ENCODE measurements at places on chromosomes 11 and 22. TPM values are rescaled to one million over a fixed set of nuclear protein-coding genes. Genes with fewer than 3 reads are reported as not detected.
A peak's percentile ranks its signal among the peaks of the same experiment; 100 is the strongest.

SUSD2 gene
- total RNA-seq: 11.2 TPM

MMP1 gene
- not detected for total RNA-seq

CYP2R1 gene
- total RNA-seq: 23.1 TPM

GPR83 gene
- not detected for total RNA-seq

KRTAP5-2 gene
- not detected for total RNA-seq

NPAS4 gene
- total RNA-seq: 7.0 TPM

B4GALNT4 gene
- total RNA-seq: 0.58 TPM

KLHL35 gene
- total RNA-seq: 1.3 TPM

POU2F3 gene
- total RNA-seq: not detected

GRCh38 chr11:44813401-44813800, 86.6 kb downstream of the TSPAN18 start:
- DNase-seq: no peak

DNA sequence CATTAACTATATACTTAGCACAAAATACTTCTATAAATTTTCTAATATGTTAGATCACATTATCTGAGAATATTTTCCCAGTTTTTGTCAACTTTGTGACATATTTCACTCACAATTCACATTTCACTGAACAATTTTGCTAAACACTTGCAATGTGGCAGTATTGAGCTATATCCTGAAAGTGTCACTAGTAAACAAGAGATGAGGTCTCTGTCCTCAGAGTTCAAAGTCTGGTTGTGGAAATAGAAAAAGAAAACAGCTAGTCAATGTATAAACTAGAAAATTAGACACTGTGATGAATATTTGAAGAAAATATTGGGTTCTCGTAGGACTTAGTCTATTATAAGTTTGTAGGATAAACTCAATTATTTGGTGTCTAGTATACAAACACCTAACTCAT, 87.4 kb upstream of the CHORDC1 start:
- no peak for DNase-seq

DNA sequence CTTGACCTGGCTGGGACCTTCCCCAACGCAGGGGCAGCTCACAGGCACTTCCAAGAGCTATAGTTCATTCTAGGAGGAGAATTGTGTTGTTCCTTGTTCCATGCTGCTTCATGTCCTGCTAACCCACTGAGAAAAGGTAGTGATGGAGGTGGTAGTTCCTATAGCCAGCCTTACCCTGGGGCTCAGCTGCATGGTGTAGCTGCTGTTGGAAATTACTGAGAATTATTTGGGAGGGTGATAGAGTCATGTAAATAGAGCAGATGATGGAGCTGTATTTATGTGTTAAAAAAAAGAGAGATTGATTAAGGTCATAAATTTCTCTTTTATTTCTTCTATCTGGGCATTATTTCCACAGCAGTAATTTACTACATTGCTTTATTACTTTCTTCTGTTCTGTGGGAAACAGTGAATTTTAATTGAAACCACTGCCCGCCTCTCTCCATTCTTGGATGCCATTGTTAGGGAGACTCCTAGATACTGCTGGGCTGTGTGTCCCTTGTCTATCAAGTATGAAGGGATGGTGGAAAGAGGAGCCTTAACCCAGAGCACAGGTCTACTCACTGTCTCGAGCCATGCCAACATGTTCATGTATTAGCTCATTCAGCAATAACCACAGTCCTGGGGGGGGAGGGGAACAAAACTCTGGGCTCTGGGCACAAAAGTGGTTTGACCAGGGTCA, 309.2 kb downstream of the FAT3 start:
- DNase-seq: no peak

DNA sequence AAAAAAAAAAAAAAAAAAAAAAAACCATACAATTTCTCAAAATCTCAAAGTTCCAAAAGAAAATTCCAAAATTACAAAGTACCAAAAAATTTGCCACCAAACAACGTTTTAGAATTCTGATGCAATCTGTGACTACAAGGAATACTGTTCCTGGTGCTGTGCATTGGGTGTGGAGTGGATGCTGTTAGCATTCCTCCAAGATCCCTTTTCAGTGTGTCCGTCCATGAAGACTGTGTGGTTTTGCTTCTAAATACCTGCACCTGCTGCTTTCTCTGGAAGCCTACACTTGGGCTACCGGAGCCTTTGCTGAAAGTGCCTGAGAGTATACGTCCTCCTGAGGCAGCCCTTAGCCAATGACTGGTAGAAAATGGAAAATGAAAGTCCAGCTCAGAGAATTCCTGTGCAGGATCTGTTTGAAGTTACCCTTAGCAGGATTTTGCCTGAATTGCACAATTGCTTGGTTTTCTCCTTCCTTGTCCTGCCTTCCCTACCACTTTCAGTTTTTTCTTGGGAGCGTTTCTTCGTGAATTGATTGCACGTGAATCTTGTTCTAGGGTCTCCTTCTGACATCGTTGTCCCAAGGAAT, 140.8 kb downstream of the TRPC6 start:
- DNase-seq: no peak

- DNase-seq: no peak
Measured at GRCh38 chr11:27616711-27617110, 83.5 kb downstream of the BDNF start.

DNA sequence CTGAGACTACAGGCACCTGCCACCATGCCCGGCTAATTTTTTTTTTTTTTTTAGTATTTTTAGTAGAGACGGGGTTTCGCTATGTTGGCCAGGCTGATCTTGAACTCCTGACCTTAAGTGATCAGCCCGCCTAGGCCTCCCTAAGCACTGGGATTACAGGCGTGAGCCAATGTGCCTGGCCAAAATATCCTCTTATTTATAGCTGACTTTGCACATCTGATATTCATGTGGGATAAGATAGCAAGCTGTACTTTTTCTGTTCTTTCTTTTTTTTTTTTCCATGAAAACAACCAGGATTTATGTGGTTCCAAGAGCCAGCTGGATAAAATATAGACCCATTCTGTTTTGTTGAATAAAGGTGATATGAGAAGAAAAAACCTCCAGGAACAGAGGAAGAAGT, 12.1 kb upstream of the XBP1 start:
- no peak for DNase-seq

DNA sequence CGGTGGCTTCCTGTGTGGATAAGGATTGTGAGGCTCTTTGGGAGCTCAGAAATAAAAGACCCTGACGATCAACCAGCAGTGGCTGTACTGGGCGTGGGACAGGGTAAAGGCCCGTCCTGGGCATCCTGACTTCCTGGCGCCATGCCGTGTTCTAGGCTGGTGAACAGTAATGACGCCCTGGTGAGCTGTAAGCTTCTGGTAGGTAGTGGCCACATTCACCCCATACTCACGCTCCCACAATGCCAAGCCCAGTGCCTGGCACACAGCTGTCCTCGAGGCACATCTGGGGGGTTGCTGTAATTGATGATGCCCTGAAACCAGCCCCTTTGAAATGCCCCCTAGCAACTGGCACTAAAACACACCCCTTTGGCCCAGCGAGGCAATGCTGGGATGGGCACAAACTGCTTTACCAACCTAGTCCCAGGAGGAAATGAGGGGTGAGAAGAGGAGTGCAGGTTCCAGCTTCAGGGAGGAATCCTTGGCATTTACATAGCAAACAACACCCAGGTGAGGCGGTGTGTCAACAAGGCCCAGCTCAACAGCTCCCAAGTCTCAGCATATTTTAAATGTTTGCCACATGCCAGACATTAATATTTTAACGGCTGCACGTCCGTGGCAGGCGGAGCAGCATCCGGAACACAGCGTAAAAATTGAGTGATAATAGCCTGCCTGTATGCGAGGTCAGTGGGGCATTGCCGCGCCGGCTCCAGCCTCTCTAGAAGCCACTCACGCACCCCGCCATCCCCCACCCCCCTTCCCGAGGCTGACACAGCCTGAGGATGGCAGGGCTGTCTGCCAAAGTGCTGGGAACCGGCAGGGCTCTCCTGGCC, 79.3 kb downstream of the DSCAML1 start:
- no peak for DNase-seq

DNA sequence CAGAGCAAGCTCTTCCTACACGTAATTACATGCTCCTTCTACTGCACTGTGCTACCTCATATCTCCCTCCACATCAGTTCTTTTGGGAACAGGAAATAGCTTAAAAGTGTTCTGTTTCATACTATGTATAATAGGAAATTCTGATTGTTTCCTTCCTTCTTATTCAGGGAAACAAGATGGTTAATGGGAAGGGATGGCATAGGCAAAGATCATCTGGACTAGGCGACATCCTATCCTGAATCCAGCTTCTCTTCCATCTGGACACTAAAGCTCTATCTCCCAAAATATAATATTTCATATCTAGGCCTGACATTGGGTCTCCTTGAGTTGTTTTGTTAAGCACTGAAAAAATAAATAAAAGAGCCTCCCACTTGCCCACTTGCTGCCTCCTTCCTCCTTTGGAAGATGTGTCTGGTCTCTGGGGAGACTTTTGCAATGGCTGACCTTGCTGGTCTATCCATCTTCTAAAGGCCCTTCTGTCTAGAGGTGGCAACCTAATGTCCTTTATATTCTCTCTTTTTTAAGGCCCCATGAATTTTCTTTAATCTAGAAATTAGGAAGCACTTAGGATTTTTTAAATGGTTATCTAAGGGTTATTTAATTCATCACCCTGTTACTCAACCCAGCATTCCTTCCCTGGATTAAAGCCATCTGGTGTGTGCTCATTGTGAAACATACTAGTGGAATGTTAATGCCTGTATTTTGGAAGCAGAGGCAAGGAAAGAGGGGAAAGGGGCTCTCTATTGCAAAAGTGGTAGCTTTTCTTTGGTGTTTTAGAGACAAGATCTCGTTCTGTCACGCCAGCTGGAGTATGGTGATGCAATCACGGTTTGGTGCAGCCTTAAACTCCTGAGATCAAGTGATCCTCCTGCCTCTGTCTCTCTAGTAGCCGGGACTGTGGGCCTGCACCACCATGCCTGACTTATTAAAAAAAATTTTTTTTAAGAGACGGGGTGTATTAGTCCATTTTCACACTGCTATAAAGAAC, 20.6 kb downstream of the CLMP start:
- DNase-seq: no peak

- peak; percentile 66 for DNase-seq
Measured at GRCh38 chr11:77065878-77066228, 918 bp upstream of the CAPN5 start.

DNA sequence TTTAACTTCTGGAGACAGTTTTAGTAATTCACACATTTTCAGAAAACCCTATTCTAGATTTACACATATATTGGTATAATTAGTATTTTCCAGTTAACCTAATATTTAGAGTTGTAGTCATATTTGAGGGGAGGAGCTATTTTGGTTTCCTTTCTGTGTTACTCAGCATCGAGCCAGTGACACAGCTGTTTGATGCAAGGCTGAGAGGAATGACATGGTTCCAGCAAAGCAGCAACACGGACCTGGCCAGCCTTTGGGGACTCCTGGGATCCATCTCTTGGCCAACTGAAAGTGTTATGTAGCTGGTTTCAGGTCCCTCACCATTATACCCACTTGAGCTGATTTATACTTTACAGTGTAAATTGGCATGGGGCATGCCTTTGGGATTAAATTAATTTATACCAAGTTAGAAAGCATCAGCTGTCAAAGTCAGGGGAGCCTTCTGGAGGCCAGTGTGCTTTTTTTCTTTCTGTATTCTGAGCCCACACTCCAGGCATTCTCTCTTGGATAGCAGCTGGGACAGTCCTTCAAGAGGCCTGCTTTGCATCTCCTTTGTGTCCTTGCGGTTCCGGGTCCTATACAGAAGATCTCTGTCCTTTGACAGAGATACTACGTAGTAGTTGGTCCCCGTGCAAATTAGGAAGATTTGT, 91.3 kb upstream of the SLC25A18 start:
- no peak for DNase-seq

DNA sequence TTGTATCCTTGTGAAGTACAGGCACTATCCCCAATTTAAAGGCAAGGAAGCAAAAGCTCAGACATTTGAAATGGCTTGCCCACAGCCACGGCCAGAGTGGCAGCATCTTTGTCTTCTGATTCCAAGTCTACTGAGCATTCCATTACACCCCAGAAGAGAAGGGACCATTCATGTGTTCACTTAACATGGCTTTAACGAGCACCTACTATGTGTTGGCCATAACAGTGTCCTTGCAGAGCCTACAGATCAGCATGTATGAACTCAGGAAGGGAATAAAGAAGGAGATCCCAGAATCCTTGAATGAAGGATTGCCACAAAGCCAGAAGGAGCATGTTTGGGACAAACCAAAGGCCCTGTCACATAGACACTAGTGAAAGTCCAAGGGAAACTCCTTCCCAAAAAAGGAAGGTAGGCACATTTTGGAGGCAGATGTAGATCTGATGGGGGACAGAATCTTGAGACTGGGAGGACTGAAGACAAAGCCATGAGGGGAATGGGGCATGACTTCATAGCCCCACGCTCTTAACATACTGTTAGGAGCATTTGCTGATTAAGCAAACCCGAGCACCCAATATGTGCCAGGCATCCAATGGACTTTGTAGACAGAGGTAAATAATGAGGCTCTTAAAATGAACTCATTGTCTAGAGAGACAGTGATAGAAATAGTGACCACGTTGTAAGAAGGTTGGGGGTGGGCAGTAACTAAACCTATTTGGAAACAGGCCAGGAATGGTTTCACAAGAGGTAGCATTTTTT, 54.9 kb downstream of the P4HA3 start:
- no peak for DNase-seq

- no peak for DNase-seq
Measured at GRCh38 chr11:19419021-19419750, 178.4 kb upstream of the E2F8 start.

GRCh38 chr22:44729391-44730021, 22.9 kb upstream of the ARHGAP8 start:
- no peak for DNase-seq

- peak; percentile 40 for DNase-seq
Measured at GRCh38 chr22:38097557-38098409, 12.7 kb downstream of the BAIAP2L2 start.
